ENCODE measurements at places on chromosomes 12 and 14.

DNA sequence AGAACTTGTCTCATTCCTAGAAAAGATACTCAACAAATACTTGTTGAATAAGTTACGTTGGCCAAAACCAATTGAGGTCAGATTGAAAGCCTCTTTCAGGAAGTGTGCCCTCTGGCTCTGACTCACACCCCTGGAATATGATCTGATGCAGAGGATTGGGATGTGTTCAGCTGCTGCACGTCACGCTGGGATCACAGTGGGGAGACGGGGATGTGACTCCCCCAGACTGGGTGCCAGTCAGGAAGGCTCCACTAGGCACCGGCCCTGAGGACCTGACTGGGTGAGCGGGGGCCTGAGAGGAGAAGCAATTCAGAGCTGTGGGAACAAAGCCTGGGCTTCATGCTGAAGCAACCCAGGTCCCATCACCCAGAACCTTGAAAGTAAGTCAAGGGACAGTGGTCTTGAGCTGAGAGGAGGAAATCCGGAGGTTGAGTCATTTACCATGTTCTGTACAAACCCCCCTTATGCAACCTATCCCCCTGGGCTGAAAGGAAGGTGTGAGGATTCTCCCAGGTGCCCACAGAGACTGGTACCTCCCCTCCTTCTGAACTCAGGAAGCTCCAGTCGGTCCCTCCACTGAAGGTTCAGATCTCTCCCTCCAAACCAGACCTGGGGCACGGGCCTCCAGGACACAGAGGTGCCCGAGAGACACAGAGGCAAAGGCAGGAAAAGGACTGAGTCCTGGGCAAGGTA is 3.9 kb downstream of the CEBPE start:
- no peak for DNase-seq

DNA sequence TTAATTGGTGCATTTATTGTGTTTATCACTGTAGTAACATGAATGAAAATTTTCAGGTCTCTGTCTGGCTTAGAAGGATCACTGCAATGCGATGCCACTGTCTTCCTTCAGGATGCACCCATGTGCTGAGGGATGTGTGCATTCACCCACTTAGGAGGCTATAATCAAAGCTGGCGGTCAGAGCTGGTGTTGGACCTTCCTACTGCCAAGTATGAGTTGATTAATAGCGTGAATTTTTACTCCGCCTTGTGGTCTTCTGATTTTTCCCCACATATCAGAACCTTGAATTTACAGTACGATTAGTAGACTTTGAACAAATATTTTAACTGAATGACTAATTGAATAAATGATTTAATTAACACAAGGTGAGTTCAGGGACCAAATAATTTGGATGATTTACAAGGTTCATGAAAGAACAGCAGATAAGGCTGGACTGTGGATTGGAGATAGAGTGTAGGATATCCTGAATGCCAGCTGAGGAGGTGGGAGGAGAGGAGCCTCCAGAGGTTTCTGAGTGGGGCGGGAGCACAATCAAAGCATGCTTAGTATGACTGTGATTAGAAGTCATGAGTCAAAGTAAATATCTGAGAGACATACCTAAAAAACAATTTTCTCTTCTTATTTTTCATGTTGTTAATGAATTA is 50.1 kb downstream of the RERG start:
- no peak for DNase-seq

DNA sequence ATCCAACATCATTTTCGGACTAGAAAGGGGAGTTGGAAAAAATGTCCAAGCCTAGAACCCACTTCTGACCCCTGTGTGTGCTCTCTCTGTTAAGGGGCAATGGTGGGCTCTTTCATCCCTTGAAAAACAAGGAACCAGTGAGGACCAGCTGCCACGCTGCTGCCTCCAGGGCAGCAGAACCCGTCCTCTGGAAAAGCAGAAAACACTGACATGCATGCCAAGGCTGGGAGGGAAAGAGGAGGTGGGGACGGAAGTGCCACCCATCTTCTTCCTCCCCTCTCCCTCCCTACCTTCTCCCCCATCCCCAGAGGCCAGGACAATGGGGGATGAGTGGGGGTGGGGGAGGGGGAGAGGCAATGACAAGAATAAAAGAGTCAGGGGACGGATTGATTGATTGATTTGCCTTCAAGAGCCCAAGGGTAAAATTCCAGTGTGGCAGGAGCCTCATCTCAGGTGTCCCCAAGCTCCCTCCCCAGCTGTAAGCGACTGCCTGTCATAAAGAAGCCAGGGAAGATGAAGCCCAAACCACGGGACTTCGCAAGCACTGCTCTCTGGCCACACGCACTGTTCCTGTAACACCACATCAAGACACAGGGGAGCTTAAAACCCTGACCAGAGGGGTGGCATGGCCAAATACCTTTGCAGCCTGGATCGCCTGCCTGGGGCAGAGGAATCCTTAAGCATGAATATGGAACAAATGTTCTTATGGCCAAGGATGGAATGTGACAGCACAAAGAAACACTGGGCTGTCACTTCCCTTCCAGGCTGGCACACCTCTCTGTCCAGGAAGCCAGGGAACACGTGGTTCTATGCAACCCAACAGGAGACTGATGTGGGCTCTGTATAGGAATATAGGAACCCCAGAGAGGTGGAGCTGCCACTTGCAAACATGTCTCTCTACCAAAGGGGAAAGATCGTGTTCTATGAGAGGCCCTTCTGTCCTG is 38.9 kb upstream of the BDKRB2 start:
- DNase-seq, result no peak

DNA sequence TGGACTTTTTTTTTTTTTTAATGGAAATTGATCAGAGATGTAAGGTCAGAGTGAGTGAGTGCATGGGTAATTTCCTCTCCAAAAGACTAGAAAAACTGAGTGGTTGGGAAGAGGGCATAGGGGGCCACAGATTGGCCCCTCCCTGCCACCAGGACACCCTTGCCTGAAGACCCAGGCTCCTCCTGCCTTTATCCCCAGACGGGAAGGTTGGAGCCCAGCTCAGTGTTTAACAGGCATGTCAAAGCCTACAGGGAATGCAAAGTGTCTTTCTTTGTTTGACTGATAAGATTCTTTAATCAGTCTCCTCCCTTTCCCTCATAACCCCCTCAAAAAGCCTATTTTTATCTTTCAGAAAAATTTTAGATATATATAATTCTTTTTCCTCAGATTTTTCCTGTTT is 50.3 kb downstream of the IRAK3 start:
- DNase-seq, result no peak

GRCh38 chr12:71655495-71655894 is 8.2 kb downstream of the ZFC3H1 start:
- DNase-seq, result no peak

- DNase-seq, result no peak
These were observed 4.1 kb downstream of the ZFYVE21 start for GRCh38 chr14:103719751-103720150.

DNA sequence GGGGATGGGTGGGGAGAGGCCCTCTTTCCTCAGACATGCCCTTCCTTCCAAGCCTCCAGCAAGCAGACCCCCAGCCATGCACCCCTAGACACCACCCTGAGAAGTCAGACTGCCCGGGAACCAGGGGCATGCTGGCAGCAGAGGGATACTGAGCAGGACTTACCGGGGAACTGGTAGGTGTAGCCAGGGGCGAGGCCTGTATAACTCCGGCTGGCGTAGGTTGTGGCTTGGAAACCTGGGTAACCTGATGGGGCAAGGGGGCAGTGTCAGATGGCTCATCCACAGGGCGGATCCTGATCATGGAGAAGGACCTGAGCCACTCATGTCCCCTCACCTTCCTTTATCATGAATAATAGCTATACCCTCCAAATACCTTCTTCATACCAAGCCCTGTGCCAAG is 15.8 kb downstream of the MSI1 start:
- no peak for DNase-seq

GRCh38 chr12:20463913-20464524 is 95.7 kb downstream of the PDE3A start:
- no peak for DNase-seq

DNA sequence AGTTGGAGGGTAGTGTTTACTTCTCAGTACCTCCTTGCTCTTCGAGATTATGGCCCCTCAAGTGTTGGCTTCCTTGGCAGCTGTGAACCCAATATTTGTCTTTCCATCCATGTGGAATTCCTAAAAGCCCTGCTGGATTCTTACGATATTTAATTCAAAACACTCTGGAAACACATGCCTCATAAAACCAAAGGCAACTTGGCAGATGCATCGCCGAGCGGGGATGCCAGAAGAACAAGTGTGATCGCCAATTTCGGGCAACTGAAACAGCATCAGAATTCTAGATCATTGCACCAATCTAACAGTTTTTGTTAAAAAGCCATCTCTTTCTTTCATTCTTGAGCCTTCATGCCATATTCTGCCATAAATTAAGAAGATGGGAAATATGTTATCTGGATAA is 934.4 kb downstream of the AACS start:
- no peak for DNase-seq
